ENCODE measurements at places on chromosomes 16 and 17.
A peak's percentile ranks its signal among the peaks of the same experiment; 100 is the strongest.

DNA sequence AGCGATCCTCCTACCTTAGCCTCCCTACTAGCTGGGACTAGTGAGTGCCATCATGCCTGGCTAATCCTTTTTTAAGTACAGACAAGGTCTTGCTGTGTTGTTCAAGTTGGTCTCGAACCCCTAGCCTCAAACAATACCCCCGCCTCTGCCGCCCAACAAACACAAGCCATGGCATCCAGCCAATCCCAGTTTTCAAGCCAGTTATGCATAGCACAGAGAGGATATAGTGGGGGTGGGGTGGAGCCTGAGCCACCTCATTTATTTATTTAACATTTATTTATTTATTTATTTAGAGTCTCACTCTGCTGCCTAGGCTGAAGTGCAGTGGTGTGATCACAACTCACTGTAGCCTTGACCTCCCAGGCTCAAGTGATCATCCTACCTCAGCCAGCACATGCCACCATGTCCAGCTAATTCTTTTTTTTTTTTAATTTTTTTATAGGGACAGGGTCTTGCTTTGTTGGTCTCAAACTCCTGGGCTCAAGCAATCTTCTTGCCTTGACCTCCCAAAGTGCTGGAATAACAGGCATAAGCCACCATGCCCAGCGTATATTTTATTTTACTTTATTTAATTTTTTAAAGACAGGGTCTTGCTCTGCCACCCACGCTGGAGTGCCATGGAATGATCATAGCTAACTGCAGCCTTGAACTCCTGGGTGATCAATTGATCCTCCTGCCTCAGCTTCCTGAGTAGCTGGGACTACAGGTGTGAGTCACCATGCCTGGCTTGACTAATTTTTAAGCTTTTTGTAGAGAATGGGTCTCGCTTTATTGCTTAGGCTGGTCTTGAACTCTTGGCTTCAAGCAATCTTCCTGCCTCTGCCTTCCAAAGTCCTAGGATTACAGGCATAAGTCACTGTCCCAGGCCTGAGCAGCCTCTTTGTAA is 26.2 kb upstream of the KLHL11 start:
- no peak for DNase-seq

GRCh38 chr16:73192232-73192894 is 144.4 kb upstream of the ZFHX3 start:
- no peak for DNase-seq

- no peak for DNase-seq
Observed at GRCh38 chr16:63787014-63787413, 1334.8 kb downstream of the CDH11 start.

DNA sequence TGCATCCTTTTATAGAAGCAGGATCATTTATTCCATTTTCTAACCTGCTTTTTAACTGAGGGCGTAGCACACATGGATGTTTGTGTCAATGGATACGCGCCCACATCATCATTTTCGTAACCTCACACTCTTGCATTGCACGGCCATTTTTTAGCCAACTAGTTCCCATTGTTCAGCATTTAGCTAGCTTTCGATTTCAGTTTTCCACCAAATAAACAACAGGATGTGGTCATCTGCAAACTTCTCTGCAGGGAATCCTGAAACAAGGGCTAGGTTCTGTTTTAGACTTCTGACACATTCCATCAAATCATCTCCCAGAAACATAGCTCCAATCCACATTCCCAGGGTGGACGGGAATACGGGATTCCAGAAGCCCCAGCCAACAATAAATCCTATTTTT is 6.4 kb downstream of the CYB561 start:
- DNase-seq, result no peak

- DNase-seq, result peak; percentile 73
Observed at GRCh38 chr16:30844671-30845449, 49.0 kb downstream of the BCL7C start.

DNA sequence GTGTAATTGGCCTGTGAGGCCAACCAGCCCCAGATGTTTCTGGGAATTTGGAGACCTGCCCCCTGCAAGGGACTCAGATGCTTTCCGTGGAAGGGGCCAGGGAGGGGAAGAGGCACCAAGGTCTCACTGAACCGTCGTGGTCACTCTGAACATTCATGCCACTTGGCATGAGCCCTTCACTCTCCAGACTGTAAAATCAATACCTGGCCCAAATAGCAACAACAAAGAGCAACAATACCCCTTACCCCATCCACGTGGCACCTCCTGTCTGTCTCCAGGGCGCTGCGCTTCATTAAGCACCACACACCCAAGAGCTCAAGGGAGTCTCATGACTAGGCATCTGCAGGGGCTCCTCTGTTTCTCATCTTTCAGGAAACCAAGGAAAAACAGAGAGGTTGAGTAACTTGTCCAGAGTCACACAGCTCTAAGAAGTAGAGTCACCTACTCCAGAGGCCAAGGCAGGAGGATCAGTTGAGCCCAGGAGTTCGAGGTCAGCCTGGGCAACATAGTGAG is 52.8 kb downstream of the SOCS1 start:
- DNase-seq, result no peak

GRCh38 chr16:1590366-1590765 is 21.5 kb downstream of the IFT140 start:
- DNase-seq, result no peak

DNA sequence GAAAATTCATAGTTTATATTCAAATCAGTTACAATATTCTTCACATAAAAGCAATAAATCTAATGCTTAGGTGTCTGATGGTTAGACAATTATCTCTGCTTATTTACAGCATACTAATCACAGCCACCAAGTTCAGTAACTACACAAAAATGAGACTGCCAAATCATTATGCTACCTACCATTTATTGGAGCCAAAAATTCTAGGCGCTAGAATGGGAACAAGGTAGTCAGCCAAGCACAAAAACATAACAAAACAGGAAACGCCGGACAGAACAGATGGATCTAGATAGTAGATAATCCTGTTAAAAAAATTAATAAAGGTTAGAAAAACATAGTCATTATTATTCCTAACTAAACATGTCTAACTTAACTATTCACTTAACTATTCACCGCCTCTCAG is 3.6 kb downstream of the ARL6IP1 start:
- no peak for DNase-seq

- peak; percentile 43 for DNase-seq
Observed at GRCh38 chr16:83356266-83356665, 451.5 kb upstream of the HSBP1 start.

GRCh38 chr17:65085951-65086350 is 29.4 kb upstream of the GNA13 start:
- DNase-seq, result no peak

DNA sequence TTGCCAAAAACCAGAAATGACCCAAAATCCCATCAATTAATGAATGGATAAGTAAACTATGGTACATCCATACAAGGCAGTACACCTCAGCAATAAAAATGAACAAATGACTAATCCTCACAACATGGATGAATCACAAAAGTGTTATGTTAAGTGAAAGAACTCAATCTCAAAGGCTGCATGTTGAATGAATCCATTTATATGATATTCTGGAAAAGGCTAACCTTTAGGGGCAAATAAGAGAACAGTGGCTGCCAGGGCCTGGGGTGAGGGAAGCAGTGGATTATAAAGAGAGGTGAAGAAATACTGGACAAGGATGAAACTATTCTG is 46.1 kb upstream of the MSI2 start:
- no peak for DNase-seq

DNA sequence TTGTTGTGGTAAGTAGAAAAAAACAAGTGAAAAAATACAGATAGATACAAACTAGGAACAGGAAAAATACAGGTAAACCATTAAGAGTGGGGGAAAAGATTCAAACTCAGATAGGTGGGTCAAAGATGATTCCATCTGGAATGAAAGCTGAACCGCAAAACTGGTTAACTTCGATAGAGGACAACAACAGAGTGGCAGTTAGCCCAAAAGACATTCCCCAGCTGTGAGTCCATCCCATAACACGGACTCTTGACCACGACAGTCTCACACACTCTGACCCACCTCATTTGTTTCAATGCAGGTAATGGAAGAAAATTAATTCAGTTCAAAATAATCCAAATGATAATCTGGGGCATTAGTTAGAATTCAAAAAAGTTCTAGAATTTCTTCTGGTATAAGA is 13.5 kb downstream of the ELAC2 start:
- no peak for DNase-seq

Measured in SK-N-SH (cell line).